Posterior cingulate gyrus (tissue), 11 donors: ENCODE measurements at places on chromosomes 12 and 14.

- DNase-seq = no peak
Observed at GRCh38 chr12:89414322-89414721, 62.0 kb upstream of the DUSP6 start.

GRCh38 chr12:44571006-44571550 lies 305.0 kb downstream of the NELL2 start:
- no peak for DNase-seq

GRCh38 chr12:32606443-32606842 lies 72.7 kb upstream of the DNM1L start:
- DNase-seq = no peak

DNA sequence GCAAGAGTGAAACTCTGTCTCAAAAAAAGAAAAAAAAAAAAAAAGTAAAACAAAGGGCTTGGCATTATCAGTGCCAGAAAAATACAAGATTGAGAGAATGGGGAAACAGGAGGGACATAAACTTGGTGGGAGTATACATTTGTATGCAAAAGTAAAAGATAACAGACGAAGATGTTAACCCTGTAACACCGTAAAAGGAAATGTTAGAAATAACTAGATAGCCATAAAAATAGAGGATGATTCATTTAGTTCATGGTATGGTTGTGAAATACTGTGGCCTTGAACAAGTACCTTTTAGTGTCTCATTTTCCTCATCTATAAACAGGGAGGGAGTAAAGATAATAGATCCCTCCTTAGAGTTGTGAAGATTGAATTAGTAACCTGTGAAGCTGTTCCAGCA lies 33.3 kb downstream of the ATP2A2 start:
- no peak for DNase-seq

GRCh38 chr12:62516927-62517326 lies 50.3 kb downstream of the MON2 start:
- no peak for DNase-seq

DNA sequence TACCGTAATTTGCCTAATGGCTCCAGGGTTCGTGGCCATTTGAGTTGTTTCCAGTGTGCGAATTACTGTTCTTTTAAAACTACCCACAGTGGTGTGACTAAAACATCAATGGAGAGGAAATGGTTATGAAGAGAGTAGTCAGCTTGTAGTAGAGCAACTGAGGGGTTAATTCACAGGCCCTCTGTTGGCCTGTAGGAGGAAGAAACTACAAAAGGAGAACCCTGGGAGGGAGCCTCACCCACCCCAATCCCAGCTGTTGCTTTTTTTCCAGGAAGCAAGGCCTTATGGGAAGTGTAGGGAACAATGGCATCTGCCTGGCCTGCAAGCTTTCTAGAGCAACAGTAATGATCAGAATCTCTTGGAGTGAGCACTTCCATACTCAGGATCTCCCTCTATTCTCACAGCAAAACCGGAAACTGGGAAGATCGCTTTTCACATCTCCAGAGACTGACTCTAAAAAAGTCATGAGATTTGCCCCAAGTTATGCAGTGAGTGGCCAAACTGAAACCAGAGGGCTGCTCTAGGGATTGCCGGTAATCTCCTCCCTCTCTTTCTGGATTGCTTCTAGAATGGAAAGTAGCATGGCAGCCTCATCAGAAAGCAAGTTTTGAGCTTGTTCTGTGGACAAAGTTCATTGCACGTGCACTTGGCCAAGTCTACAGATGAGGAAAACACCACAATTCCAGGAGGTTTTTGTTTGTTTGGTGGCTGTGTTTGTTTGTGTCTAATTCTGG lies 125.3 kb upstream of the PWP1 start:
- no peak for DNase-seq

DNA sequence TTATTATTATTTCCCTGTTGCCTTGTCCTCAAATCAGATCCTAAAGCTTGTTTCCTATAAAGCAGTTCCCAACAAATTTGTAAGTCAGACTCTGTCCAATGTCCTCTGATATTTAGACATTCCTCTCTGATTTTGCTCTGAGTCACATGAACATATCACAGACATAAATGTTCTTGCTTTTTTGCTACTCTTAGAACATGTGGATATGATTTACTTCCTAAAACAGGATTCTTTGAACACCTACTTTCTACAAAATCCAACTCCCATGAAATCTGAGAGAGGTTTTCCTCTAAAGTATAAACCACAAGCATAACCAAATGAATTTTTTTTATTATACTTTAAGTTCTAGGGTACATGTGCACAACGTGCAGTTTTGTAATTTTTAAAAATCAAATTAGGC lies 181.3 kb upstream of the SLC38A2 start:
- DNase-seq = no peak

GRCh38 chr14:99946652-99947489 lies 118.4 kb upstream of the EVL start:
- no peak for DNase-seq

GRCh38 chr12:91384806-91385205 lies 202.2 kb upstream of the DCN start:
- DNase-seq = no peak

DNA sequence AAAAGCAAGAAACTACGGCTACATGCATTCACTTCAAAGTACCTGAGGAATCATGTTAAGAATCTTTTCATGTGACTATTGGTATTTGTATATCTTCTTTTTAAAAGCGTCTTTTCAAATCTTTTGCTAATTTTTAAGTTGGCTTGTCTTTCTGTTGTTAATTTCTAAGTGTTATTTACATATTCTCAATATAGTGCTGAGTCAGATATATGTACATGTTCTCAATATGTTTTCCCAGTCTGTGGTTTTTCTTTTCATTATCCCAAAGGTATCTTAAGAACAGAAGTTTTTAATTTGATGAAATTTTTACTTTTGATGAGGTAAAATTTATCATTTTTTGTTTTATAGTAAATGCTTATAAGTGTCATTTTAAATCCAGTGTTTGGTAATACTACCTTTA lies 24.0 kb downstream of the DCP1B start:
- no peak for DNase-seq

DNA sequence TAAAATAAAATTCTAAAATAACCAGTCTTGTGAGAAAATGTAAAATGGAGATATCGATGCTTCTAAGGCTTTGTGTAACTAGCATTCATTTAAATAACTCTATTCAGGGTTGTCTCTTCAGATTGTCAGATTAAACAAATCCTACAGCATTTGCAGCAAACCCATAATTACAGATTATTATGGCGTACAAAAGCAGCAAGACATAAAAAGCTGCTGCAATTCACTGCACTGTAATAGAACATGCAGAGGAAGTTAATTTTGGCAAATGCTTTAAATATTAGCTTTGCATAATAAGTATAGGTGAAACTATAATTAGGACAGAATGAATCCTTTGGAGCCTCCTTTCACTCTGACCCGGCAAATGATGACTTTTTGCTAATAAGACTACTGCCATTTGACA lies 98.3 kb downstream of the INSM2 start:
- DNase-seq = no peak

DNA sequence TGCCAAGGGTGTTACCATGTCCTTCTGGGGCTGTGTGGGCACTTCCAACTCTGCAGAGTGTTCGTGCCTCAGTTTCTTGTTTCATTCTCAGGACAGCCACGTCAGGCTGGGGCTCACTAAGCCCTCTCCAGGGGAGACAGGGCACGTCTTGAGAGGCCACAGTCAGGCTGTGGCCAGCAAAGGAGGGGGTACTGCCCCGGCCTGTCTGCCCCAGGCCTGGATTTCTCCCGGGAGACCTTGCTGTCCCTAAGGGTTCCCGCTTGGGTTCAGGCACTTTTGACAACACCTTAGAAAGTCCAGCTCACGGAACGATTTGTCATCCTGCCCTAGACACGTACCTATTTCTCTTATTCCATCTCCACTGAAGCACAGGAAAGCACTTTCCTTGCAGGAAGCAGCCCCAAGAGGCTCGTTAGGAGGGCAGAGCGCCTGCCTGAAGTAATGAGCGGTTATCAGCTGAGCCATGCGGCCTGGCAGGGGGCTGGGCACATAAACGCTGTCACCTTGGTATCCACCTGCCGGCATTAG lies 290.4 kb upstream of the RTL1 start:
- no peak for DNase-seq

GRCh38 chr12:130813436-130813835 lies 25.6 kb downstream of the STX2 start:
- no peak for DNase-seq

DNA sequence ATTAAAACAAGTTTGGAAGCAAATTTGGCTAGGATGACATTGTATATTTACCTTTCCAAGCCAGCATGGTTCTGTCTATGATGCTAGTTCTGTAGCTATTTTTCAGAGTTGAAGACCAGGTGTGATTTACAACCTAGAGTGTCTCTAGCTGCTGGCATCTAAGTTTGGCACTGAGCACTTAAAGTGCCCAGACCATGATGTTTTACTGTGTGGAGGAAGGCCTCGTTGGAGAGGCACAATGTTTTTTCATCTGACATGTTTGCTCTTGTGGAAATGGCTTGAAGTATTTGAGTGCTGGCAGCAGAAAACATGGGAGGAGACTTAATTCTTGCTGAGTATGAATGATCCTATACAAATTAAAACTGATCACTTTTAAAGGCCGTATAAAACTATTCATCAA lies 13.0 kb upstream of the C12orf71 start:
- DNase-seq = no peak

- no peak for DNase-seq
Observed at GRCh38 chr14:94625353-94625635, 13.1 kb downstream of the SERPINA3 start.

- DNase-seq = peak; percentile 22
Observed at GRCh38 chr14:32382704-32383103, 53.6 kb downstream of the AKAP6 start.

GRCh38 chr12:132178801-132179401 lies 34.6 kb downstream of the NOC4L start:
- no peak for DNase-seq

DNA sequence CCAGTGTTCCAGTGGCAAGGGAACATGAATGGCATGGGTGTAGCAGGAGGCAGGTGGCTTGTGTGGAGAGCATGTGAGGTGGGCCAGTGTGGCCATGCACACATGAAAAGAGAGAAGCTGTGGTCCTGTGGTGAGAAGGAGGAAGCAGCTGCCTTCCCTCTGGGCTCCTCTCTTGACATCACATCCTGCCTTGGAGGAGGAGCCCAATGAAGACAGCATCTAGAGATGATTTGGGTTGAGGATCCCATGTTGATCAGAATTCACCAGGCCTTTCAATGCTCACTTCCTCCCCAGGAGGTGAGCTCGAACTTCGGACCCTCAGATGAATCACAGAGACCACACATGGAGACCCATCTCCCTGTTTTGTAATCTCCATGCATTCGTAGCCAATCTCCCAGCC lies 82.6 kb downstream of the LRRC74A start:
- peak; percentile 73 for DNase-seq

DNA sequence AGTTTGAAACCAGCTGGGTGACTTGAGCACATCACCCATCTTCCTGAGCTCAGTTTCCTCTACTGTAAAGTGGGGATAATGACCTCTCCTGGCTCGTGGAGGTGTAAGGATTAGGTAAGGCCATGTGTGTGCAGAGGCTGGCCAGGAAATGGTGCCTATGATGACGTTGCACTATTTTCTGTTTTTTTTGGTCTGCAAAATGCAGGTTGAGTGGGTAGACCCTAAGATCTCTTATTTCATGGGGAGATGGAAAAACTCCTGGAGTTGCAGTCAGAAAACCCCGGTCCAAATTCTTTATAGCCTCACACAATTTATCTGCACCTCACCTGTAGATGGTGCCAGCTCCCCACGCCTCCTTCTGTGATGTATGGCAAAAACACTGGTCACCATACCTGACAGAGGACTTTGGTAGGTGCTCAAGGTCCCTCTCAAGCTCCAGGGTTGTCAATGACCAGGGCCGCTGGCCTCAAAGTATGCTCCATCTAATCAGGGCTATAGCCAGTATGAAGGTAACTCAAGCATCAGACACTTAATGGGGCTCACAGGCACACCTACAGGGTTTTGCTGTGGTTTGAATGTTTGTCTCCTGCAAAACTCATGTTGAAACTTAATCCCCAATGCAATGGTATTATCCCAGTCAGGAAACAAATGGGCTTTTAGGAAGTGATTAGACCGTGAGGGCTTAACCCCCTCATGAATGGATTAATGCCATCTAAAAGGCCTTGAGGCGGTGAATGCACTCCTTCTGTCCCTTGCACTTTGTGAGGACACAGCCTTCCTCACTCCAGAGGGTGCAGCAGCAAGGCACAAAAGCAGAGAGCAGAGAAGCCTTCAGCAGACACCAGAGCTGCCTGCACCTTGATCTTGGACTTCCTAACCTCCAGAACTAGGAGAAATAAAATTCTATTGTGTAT lies 17.6 kb downstream of the C14orf132 start:
- no peak for DNase-seq

DNA sequence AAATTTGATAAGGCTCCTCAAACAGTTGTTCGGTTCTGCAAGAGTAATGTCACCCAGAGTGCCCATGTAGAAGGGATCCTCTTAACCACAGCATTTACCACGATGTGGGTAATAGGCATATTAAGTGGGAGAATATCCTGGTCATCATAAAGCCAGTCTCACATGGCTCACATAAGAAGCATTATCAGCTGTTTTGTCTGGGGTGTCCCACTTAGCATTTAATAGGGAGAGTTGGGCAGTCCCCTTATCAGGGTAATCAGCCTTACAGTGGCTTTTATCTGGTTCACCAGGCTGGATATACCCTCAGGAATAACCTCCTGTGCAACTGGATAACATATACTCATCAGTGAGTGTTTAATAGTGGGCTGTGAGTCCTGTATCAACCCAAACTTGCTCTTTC lies 12.9 kb upstream of the TMEM263 start:
- no peak for DNase-seq

- DNase-seq = no peak
Observed at GRCh38 chr12:133156125-133156690, 25.1 kb upstream of the ZNF268 start.

DNA sequence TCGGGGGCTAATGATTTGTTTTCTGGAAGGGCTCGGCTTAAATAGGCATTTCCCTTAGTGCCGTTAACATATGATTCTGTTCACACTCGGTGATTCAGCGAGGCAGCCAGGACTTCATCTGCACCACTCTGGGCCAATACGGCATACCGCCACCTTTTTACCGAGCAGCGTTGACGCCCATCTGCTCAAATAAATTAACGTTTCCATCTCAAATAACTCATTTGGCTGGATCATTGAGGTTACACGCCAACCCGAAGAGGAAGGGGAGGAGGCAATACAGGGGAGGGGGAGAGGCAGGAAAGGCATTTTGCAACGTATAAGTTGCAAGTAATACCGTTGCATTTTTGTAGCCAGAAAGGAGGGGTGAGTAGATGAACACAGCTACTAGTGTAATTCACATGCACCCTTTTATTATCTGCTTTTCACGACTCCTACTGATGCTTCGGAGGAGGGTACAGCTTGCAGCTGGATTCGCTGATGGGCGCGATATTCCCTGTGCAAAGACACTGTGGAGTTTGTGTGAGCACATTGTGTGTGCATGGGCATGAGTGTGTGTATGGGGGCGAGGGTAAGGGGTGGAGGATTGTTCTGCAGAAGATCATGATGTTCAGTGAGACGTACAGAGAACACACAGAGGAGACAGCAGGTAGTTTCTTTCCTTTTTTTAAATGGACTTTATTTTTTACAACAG lies 45.9 kb downstream of the MAP1LC3B2 start:
- no peak for DNase-seq

- no peak for DNase-seq
Observed at GRCh38 chr12:82698708-82699564, 12.2 kb downstream of the TMTC2 start.

GRCh38 chr12:16385782-16386646 lies 38.6 kb downstream of the MGST1 start:
- DNase-seq = peak; percentile 74
